ENCODE measurements at places on chromosomes 2 and 18.
A peak's percentile ranks its signal among the peaks of the same experiment; 100 is the strongest.

- DNase-seq = peak; percentile 73
Observed at GRCh38 chr2:136135921-136136906, 18.3 kb upstream of the CXCR4 start.

- DNase-seq = no peak
Observed at GRCh38 chr2:239046822-239047221, 198.9 kb downstream of the TWIST2 start.

- DNase-seq = no peak
Observed at GRCh38 chr2:211132046-211132445, 575.6 kb downstream of the CPS1 start.

GRCh38 chr2:8281950-8282857 lies 399.7 kb upstream of the ID2 start:
- DNase-seq = no peak
